ENCODE measurements at places on chromosomes 6 and 20.

DNA sequence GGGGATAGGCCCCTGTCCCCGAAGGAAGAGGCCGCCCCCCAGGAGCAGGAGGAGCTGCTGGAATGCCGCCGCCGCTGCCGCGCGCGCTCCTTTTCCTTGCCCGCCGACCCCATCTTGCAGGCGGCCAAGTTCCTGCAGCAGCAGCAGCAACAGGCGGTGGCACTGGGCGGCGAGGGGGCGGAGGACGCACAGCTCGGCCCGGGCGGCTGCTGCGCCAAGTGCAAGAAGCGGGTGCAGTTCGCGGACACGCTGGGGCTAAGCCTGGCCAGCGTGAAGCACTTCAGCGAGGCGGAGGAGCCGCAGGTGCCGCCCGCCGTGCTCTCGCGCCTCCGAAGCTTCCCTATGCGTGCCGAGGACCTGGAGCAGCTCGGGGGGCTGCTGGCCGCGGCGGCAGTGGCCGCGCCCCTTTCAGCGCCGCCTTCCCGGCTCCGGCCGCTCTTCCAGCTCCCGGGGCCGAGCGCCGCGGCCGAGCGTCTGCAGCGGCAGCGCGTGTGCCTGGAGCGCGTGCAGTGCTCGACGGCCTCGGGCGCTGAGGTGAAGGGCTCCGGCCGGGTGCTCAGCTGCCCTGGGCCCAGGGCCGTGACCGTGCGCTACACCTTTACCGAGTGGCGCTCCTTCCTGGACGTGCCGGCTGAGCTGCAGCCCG lies 630 bp downstream of the PPP1R3G start:
- no peak for DNase-seq

GRCh38 chr6:146944809-146945208 lies 259.4 kb upstream of the STXBP5 start:
- DNase-seq, result no peak

- no peak for DNase-seq
These were observed 45.1 kb downstream of the PTPRA start for GRCh38 chr20:2918096-2919049.

GRCh38 chr20:49695830-49696229 lies 17.8 kb downstream of the B4GALT5 start:
- DNase-seq, result no peak

DNA sequence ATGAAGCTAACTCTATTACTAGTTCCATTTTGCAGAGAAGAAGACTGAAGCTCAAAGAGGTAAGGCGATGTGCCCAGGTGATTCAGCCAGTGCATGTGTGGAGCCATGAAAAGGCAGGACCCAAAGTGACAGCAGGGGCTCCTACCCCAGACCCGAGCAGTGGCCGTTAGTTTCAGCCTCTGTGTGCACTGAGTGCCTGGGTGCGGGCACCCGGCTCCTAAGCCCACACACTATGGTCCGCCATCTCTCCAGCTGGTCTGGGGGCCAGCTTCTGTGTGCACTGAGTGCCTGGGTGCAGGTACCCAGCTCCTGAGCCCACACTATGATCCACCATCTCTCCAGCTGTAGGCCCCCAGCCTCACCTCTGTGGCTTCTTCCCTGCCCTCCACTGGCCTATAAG lies 123.5 kb upstream of the CST7 start:
- no peak for DNase-seq

GRCh38 chr20:3239026-3239866 lies at the start of gene SLC4A11:
TSS of gene SLC4A11 (minus strand) at chr20:3239190. CDS start at chr20:3239137, 53 bp downstream.
- no peak for DNase-seq

DNA sequence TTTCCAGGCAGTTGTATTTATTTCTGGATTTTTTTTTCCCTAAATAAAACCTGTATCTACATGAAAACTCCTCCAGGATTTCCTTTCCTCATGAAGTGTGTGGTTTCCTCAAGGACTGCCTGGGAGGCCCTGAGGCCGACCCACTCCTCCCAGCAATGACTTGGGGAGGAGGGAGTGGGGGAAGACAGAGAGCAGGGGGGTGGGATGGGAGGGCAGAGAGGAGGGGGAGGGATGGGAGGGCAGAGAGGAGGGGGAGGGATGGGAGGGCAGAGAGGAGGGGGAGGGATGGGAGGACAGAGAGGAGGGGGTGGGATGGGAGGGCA lies 161.8 kb upstream of the AGPAT4 start:
- DNase-seq, result no peak

DNA sequence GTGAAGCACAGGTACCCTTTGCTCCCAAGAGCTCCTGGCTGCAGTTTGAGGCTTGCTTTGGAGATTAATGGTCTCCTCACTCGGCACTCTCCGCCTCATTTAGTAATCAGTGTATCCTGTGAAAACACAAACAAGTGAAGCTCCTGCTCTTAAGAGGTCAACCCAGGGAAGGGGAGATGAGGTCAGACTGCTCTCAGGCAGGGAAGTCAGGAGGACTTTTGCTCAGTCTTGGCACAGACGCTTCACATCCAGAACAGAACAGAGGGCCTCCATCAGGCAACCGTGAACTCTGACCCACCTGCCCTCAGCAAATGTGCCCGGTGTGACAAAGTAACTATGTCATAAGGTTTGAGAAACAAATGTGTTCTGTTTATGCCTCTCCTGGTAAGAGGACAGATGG lies 428.8 kb upstream of the JARID2 start:
- DNase-seq, result no peak

- DNase-seq, result no peak
These were observed 72.8 kb downstream of the MDGA1 start for GRCh38 chr6:37624606-37625574.

DNA sequence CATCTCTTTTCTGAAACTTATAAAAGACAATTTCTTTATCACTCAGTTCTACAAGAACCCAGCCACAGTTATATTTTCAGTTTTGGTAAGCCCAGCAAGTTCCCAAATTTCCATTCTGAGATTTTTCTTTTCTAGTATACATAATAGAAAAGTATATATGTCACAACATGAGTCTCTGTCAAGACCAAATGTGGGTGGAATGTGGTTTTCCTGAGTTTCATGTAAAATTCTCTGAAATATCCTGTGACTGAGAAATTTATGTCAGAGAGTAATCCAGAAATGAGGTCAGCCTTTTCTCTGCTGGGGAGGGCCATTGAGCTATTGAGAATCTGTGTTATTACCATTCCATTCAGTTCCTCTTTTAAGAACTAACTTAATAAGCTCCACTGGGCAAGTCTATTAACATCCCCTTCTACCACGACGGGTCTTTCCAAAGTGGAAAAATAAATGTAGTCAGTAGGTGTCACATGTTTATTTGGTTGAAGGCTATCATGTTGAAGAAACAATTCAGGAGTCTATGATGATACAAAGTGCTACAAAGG lies 100.7 kb upstream of the HMGN3 start:
- DNase-seq, result no peak

DNA sequence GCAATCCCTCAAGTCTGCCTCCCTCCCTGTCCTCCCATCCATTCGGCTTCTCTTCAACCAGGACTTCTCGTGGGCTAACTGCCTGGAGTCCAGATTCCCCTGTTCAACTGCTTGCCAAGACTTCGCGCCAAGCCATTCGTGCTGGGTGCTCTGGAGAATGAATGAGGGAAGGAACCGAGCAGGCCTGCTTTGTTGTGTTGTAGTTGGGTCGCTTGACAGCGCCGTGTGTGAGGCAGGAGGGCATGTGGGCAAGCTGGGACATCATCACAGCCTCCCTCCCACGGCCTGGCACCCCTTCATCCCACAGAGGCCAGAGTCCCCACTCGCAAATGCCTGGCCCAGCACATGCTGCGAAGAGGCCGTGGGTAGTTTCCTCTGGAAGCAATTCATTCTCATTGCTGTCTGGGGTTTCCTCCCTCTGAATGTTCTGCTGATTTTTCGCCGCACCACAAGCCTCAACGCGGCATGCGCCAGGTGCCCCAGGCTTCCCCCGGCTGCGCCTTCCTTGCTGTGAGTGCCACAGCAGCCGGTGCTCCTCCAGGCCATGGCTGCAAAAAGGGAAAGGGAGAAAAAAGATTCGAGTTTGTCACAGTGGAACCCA lies 336.0 kb downstream of the QKI start:
- peak; percentile 24 for DNase-seq

- DNase-seq, result no peak
These were observed 279.1 kb upstream of the THEMIS start for GRCh38 chr6:128179876-128180438.

DNA sequence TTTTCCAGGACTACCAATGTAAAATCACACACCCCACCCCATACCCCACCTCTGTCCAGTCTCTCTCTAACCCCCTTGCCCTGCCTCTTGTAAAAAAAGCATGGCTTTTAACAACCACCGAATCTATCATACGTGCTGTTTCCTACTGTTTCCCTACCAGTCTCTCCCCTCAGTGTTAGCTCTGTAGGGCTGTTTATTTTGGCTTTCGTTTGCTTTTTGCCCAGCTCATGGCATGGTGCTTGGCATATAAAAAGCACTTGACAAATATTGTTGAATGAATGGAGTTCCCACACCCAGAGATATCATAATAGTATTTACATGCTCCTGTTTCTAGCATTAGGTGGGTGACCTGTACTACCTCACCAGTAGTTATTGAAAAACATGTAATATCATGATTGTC lies 148.2 kb downstream of the OPRM1 start:
- no peak for DNase-seq

DNA sequence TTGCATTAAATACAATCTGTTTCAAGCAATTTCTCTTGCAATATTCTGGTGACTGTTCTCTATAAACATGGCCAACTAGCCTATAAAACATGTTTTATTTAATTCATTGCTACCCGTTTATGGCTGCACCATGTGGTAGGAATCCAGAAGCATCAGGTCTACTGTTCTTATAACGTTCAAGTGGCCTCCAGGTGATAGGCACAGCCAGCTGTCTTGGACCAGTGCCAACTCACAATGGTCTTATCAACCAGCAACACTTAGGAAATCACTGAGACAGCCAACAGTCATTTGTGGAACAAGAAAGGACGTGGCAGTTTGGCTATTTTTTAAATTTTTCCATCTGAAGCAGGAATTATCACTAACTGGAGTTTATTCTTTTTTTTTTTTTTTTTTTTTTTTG lies 193.6 kb downstream of the NKAIN2 start:
- DNase-seq, result no peak

DNA sequence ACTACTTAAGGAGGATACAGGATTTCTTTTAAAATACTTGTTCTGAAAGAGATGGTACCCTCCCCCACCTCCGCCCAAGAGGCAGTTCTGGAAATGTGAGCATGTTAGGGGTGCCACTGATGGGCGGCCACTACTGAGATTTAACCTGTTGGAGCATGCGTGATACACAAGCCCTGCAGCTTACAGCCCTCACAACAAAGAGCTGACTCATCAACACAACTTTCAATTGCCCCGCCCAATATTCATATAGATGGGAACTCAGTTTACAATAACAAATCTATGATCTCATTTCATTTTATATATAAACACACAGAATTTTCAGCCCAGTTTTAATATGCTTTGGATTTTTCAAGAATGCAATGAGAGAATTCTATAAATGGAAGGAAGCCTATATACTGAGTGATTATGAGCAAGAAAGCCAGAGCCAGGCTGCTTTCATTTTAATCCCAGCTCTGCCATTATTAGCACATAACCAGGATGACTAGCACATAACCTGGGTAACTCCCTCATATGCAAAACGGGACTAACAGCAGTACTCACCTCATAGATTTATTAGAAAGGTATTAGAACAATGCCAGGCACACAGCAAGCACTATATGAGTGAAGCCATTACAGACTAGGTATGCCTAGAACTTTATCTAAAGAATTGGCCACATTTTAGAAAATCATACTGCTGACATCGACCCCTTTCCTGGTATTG lies 45.6 kb upstream of the IPCEF1 start:
- DNase-seq, result no peak

- DNase-seq, result no peak
These were observed 129.0 kb downstream of the MMS22L start for GRCh38 chr6:97154015-97154414.

- no peak for DNase-seq
These were observed 129.5 kb downstream of the MMUT start for GRCh38 chr6:49333345-49334125.

DNA sequence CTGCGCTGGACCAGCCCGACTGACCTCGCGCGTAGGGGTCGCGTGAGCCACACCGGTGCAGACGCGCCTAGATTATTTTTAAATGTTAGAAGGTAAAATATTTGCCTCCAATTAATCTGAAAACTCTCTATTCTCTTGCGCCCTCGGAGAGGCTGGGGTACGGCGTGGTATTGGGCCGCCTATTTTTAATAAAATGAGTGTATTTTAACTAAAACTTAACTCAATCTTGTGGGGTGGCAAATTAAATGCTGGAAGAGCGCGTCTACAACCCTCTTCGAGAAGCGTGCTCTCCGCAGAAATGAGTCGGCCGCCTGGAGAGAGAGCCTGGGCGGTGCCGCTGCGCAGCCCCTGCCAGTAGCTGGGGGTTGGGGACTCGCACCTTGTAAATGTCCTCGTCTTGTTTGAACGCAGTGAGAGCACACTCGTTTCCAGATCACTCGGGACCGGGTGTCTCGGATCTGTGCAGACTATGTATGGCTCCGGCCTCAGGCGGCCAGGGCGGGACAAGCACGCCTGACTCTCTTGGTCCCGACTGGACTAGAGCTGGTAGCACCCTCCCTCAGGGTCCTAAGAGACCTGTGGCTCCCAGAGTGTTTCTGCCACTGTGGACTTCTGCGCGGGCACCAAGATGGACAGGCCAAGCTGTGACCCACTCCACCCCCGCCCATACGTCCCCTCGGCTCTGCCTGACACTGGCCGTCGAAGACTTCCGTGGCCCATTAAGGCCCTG lies 2.0 kb upstream of the MAFB start:
- DNase-seq, result no peak

DNA sequence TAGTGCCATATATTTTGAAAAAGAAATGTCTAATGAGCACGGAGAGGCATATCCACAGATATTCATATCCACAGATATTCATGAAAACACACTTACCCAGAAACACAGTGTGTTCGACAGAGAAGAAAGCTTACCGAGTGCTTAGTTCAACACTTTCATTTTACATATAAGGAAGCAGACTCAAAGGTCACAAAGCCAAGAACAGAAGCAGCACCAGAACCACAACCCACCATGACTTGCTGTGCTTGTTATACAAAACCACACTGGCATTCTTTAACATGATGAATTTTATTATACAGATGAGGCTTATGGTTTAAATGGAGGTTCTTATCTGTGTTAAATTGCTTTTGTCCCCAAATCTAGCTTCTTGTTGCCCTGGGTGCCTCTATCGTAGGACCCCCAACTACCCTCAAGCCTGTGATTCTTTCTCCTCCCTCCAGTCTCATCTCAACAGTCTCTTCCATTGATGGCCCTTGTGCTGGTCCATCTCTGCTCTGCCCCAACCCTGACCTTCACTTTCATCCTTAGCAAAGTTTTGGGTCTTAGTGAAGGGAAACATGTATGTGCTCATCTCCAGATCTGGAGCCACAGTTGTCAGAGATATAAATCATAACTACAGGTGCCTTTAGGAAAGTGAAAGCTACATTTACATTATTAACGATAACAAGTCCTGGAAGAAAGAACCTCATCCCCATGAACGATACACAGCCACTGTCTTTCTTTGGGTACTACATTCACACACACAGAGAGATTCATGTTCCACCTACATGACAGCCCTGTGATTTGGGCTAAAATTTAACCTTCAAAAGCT lies 40.0 kb downstream of the SF3B5 start:
- no peak for DNase-seq

DNA sequence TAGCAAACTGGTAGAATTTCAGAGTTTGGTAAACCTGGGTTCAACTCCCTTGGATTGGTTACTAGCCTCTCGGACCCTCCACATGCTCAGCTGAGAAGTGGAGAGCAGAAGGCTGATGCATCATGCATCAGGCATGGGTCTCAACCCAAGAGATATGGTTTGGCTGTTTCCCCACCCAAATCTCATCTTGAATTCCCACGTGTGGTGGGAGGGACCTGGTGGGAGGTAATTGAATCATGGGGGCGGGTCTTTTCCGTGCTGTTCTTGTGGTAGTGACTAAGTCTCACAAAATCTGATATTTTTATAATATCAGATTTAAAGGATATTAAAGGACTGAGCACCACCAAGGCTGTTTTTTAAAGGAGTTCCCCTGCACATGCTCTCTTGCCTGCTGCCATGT lies 75.1 kb downstream of the PPP1R3G start:
- no peak for DNase-seq
